Left lung (tissue), 14 donors: ENCODE measurements at places on chromosomes 5 and 9. TPM values are rescaled to one million over a fixed set of nuclear protein-coding genes. Genes with fewer than 3 reads are reported as not detected.

PRUNE2 gene
- polyA plus RNA-seq: 3.0 TPM

GRCh38 chr9:97846347-97846746 lies 6.7 kb upstream of the FOXE1 start:
- DNase-seq: no peak

DNA sequence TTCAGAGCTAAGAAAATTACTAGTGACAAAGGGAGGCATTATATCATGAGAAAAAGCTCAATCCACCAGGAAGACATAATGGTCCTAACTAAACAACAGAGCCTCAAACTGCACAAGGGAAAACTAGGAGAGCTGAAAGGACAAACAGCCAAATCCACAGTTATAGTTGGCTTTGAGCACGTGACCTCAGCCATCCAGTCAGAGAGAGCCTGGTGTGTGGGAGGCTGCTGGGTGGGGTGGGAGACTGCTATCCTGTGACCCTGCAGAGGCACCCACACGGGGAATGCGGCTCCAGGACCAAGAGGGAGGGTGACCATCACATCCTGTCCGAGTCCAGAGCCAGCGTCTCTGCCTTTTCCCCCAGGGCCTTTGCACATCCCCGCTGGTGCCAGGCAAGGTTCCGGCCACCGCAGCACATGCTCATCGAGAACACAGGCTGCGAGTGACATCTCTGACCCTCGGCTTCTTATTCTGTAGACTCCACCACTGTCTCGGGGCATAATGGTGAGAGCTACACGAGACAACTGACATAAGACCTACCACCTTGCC lies 145.1 kb downstream of the PHF2 start:
- no peak for DNase-seq

GRCh38 chr5:80809451-80809850 lies 150.7 kb upstream of the RASGRF2 start:
- no peak for DNase-seq

DNA sequence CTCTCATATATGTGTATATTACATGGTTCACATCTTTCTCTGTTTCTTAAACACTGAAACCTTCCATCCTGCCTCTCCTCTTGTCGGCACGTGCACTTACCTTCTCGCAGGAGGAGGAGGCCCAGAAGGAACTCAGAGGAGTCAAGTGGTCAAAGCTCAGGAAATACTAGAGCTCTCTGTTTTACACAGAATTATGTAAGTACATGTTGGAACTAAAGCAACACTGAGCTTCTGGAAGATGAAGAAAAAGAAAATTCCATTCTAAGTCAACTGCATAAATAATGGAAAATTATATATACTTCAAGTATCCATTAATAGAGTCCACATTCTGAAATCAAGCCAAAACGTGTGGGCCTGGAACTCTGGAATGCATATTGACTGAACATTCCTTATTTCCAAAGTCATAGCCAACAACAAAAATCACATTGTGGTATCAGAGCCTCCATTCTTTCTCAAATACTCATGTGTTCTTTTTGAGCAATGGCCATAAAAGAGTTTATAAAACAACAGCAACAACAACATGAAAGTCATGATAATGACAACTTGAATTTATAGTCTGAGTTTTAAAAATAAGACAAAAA lies 121.5 kb upstream of the RAI14 start:
- no peak for DNase-seq
